ENCODE measurements at places on chromosomes 1 and 21.

DNA sequence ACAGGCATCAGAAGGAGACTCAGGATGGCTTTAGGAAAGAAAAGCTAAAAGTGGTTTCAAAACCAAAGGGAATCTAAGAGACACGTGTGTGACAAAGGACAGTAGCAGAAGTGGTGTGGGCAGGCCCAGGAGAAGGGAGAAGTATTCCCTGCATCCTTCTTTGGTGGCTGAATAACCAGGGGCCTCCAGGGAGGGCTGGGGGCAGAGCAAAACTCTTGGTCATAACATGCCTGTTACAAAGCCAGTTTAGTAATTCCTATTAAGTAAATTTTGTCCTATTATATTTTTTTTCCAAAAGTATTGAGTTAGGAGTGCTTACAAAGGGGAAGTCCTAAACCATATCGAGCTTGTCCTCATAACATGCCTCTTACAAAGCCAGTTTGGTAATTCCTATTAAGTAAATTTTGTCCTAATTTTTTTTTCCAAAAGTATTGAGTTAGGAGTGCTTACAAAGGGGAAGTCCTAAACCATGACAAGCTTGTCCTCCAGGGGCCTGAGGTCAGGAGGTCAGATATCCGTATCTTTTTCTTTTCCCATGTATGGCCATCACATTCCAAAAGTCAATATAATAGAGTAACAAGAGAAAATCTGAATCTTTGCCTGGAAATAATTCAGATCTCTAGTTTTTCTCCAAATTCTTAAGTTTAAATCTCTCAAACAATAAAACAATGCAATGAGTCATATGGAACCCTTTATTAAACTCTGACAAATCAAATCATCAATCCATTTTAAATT, 509.2 kb downstream of the LTN1 start:
- no peak for DNase-seq

DNA sequence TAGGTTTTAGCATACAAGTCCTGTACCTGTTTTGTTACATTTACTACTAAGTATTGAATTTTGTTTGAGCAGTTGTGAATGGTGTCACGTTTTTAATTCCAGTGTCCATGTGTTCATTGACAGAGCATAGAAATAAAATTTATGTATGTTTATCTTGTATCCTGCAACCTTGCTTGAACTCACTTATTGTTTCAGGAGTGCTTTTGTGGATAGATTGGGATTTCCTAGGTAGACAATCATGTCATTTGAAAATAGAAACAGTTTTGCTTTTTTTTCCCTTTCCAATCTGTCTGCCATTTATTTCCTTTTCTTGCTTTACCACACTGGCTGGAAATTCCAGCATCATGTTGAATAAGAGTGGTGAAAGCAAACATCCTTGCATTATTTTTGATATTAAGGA, 15.0 kb upstream of the ABCG1 start:
- DNase-seq = no peak

- no peak for DNase-seq
Observed at GRCh38 chr1:20634065-20634593, 871 bp downstream of the PINK1 start.

DNA sequence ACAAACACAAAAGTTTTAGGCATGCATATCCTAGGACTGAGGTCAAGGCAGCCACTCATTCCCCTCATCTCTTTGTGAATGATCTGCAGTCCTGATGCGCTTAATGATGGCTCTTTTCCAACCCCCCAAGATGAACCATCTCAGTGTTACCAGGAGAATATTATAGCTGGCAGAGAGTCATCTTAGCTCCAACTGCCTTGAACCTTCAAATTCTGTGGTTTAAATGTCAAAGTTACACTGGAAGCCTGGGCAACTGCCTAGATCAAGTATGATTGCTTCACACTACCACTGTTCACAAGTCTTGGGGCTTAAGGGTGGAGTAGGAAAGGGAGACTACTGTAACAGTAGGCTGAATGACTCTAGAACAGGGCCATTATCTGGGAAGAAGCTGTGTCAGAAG, 8.0 kb upstream of the MYBPHL start:
- no peak for DNase-seq

All from progenitor cell of endocrine pancreas (in vitro differentiated cells).